AG10803 (cell line): ENCODE measurements at places on chromosomes 5 and 9.

GRCh38 chr9:138058181-138058580 lies 180.6 kb downstream of the CACNA1B start:
- DNase-seq: no peak

- no peak for DNase-seq
Measured at GRCh38 chr9:78971540-78971939, 600.2 kb upstream of the TLE4 start.

GRCh38 chr5:135743705-135744411 lies 90.6 kb upstream of the SLC25A48 start:
- DNase-seq: no peak

DNA sequence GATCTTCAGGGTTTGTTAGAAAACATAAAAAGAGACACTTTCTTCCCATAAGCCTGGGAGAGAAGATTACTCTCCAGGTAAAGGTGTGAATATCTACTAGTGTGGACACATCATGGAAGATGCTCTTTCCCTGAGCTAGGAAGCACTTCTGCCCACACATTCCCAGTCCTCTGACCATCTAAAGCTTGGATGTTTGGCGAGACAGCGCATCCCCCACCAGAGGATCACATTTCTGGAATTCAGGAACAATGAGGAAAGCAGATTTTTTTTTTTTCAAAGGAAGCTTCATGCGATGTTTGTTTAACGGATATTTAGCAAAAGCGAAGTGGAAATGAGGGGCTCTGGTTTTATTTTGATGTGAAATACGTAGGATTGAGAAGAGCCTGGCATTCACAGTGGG lies 6.2 kb downstream of the SVEP1 start:
- DNase-seq: no peak

- no peak for DNase-seq
Measured at GRCh38 chr9:125511789-125512660, 195.0 kb downstream of the MAPKAP1 start.

- DNase-seq: no peak
Measured at GRCh38 chr5:83964271-83964670, 243.6 kb upstream of the HAPLN1 start.

- peak; percentile 31 for DNase-seq
Measured at GRCh38 chr5:96610747-96611146, 51.4 kb upstream of the CAST start.

GRCh38 chr5:56698463-56699381 lies 116.6 kb upstream of the MAP3K1 start:
- DNase-seq: no peak

- DNase-seq: no peak
Measured at GRCh38 chr9:37811906-37812476, 11.4 kb downstream of the DCAF10 start.

GRCh38 chr5:81125959-81126358 lies 107.2 kb upstream of the CKMT2 start:
- DNase-seq: peak; percentile 3

DNA sequence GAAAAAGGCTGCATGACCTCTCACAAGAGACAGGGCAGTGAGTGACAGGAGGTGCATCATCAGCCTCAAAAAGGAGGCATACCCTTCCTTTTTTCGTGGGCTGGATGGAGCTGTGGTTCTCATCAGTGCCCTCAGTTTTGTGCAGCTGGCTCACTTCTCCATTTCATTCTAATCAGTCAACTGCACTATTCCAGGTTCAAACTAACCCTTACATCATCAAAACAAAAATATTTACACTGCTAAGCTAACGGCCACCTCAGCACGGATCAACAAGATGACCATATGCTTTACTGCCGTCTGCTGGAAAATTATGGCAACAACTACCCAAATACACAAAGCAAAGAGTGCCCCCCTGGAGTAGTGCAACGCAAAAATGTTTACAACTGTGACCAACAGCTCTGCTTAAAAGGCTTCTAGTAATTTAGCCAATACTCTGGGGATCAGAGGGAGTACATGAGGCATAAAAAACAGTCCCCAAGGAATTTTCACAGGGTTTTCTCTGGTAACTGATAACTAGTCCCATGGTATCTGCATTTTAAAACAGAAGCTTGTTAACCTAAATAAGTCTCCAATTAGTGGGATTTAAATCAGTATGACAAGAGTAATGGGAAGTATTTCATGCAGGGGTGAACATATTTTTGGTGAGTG lies 10.8 kb downstream of the KCNV2 start:
- peak; percentile 77 for DNase-seq

DNA sequence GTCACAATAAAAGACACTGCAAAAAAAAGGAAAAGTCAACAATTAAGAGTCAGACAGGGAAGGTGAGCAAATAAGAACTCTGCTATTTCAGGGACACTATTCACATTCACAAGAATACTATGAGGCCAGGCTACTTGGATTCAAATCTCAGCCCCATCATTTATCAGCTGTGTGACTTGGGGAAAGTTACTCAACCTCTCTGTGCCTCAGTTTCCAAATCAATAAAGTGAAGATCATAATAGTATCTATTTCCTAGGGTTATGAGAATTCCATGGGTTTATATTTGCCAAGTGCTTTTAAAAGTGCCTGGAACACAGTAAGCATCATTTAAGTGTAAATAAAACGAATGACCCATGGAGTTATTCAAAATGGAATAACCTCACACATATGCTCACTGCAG lies 56.4 kb downstream of the ALDH7A1 start:
- DNase-seq: no peak

DNA sequence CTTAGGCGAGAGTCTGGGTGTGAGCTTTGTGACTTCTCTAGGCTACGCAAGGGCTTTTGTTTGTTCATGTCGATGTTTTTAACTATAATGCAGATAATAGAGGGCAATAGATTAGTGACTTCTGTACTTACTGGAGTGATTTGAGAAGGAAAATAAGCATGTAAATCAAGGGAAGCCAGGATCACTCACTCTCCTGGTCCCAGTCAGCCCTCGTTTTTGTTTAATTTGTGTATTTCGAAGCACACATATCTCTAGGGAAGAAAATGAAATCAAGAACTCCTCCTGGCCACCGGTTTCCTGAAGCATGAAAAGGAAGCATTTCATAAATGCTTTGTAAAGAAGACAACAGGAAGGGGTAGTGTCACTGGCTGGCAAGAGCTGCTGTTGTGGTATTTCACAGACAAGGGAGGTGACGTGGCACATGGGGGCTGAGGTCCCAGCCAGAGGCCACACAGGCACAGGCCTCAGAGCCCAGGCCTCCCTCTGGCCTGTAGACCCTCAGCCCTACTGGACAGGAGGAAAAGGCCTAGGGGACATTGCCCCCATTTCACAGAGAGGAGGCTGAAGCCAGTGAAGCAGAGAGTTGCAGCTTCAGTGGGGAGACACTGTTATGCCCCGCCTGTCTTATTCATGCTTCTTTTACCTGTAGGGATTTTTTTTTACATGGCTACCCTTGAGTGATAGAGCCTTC lies 34.1 kb downstream of the IRF1 start:
- peak; percentile 85 for DNase-seq

GRCh38 chr5:88863523-88863922 lies 19.5 kb downstream of the MEF2C start:
- no peak for DNase-seq

- DNase-seq: no peak
Measured at GRCh38 chr9:119033596-119033995, 335.6 kb downstream of the BRINP1 start.

- DNase-seq: no peak
Measured at GRCh38 chr5:1254196-1254595, 29.0 kb downstream of the SLC6A18 start.

GRCh38 chr5:173841710-173842109 lies 46.4 kb upstream of the CPEB4 start:
- no peak for DNase-seq

DNA sequence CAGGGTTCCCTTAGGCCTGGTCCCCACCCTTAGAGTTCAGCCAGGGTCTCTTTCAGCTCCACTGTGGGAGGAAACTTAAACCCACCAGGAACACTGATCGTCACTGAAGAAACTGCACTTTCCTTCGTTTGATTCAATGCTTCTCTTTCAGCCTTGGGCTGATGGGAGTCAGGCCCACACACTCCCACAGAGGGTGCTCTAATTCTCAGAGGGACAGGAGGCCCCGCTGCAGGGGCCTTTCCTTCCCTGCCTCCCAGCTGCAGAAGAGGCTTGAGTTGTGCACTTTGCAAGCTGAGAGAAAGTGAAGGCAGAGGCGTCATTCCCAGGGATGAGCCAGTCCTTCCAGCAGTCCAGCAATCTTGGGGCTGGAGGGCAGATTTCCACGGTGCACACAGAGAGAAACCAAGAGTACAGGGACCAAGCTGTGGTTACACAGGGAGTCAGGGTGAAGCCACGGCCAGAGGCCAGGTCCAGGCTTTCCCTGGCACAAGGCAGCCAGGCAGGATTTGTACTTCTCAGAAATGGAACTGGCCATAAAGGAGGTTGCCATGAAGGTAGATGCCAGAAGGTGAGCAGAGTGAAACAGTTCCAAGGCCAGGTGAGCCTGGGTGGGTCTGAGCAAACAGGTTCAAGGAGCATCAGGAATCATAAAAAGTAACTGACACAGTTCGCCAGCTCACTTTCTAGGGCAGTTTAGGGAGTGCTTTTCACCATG lies 10.4 kb upstream of the GLIPR2 start:
- DNase-seq: no peak

DNA sequence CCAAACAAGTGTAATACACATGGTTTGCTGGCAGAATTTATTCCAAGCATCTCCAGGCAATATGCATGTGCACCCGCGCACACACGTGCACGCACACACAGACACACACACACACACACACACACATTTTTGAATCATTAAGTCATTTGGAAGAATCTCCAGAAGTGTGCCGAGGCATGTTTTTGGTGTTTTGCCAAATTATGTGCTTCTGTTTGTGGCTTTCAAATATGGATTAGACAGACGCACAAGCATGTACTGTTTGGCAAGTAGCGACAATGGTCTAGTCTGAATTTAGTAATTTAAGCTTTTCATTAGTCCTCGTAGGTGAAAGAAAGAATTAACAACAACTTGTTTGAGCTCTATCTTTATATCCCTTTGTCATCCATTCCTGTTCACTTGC lies 36.7 kb downstream of the NFIB start:
- DNase-seq: peak; percentile 86

DNA sequence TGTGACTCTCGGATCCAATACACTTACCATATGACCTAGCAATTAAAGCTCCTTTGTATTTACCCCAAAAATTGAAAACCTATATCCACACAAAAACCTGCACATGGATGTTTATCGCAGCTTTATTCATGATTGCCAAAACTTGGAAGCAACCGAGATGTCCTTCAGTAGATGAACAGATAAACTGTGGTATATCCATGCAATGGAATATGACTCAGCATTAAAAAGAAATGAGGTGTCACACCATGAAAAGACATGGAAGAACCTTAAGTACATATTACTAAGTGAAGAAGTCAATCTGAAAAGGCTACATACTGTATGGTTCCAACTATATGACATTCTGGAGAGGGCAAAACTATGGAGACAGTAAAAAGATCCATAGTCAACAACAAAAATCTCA lies 82.0 kb upstream of the PHF24 start:
- no peak for DNase-seq

GRCh38 chr9:16519001-16519400 lies 351.5 kb downstream of the BNC2 start:
- DNase-seq: no peak

- no peak for DNase-seq
Measured at GRCh38 chr5:134189031-134189430, 12.3 kb upstream of the SKP1 start.

DNA sequence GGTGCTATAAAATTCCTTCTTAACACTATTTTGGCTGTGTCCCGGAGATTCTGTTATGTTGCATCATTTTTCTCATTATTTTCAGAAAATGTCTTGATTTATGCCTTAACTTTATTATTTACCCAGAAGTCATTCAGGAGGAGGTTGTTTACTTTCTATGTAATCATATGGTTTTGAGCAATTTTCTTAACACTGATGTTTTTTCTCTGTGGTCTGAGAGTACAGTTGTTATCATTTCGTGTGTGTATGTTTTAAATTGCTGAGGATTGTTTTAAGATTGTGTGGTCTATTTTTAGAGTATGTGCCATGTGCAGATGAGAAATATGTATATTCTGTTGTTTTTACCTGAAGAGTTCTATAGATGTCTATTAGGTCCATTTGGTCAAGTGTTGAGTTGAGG lies 498.1 kb upstream of the ZNF608 start:
- DNase-seq: no peak

- DNase-seq: no peak
Measured at GRCh38 chr5:124816381-124816780, 69.9 kb upstream of the ZNF608 start.

DNA sequence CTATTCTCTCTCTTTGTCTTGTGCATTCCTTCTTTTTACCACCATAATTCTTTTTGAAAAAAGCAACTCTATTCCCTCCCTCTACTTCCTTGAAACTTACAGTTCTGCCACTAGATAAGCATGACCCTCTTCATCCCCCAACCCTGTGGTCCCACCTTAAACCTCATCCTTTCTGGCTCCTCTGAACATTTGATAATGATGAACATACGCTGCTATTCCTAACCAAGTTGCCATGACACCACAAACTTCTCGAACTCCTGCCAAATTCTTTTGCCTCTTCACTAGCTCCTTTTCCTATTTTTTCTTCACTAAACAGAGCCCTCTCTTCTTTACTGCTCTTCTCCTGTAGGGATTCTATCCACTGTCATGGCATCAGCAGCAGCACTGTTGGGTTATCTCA lies 57.1 kb downstream of the MOCS2 start:
- peak; percentile 67 for DNase-seq

- no peak for DNase-seq
Measured at GRCh38 chr5:144315026-144315425, 144.4 kb downstream of the KCTD16 start.

DNA sequence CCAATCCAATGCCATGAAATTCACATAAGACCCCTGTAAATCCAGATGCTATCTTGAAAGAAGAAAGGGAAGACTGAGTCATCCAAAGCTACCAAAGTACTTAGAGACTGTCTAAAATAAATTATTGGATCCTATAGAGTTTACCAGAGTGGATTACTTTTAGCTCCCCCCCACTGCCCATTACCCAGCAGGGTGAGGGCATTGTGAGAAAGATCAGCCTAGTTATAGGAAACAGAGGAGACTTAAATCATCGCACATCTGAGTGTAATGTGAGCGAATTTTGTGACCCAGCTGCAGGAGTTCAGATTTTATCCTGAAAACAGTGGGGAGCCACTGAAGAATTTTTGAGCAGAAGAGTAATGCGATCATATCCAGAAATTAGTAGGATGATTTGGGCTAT lies 1.6 kb upstream of the ENHO start:
- DNase-seq: no peak

DNA sequence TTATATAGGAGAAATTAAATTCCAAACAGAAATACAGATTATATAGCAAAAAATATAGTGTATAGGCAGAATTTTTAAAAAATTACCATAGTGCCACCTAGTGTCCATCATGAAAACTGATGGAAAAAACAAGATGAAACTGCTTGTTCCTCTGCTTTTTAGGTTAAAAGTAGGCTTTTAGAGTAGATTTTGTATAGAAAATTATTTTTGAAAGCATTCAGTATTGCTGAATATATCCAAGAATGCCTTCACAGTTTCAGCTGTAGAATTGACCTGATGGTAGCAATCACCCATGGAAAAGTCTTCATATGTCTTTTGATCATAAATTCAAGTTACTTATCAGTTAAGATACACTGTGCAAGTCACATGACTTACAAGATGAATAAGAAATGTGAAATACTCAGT lies 19.7 kb downstream of the RIOK2 start:
- peak; percentile 20 for DNase-seq
